ENCODE measurements at places on chromosomes 4 and X.
A peak's percentile ranks its signal among the peaks of the same experiment; 100 is the strongest.

- DNase-seq, result no peak
These were observed 92.2 kb downstream of the DCTD start for GRCh38 chr4:182825003-182825402.

GRCh38 chr4:121740796-121741409, 24.1 kb downstream of the SMIM43 start:
- no peak for DNase-seq

DNA sequence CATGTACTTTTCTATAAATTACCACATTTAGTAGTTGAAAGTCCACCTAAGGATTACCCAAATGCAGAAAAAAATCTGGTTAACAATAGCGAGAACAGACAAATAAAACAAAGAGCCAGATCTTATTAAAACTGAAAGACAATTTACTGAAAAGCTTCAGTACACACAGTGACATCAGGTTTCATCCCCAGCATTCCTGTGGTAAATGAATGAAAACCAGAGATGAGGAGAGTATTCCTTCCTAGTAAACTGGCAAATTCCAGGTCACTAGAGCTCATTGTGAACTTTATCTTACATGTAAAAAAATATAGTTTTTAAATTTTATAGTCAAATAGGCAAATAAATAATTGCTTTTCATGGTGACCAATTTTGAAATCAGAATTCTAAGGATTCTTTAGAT, 1290.5 kb downstream of the ADGRL3 start:
- no peak for DNase-seq

GRCh38 chrX:47179928-47180255, 13.7 kb upstream of the UBA1 start:
- DNase-seq, result no peak

DNA sequence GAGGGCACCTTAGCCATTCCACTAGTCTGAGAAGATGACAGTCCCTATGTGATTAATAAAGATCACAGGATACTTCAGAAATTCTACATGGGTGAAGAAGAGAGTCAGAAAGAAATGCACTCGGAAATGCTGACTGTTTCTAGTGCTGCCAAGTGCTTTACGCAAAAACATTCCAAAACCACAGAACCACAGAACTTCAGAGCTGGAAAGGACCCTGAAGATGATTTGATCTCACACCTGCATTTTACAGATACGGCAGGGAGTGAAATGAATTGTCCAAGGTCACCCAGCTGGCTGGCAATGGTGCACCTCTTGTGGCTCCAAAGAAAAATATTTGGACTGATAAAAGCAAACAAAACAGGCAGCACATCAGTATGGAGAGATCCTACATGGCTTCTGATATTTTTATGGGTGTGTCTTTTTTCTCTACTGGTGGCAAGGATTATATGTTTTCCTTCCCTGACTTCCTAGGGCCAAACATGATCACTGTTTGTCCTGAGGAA, 115.9 kb downstream of the MAML3 start:
- no peak for DNase-seq

DNA sequence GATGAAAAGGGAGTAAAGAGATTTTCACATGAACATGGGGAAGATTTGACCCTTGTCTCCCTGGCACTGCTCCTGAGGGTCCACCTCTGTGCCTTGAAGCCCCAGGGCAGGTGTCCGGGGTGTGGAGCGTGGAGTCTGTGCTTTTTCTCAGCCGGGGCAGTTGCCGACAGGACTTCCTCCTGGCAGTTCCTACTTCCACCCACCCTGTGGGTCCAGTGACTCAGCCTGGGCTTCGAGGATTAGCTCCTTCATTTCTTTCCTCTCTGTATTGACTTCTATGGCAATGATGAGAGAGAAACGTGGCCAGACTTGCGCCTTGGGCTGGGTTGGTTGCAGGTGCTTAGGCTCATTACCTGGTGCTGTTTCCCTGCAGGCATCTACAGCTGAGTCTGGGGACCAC, 35.9 kb upstream of the CLCN4 start:
- DNase-seq, result no peak

- no peak for DNase-seq
These were observed 74.3 kb downstream of the WFS1 start for GRCh38 chr4:6343939-6344408.

DNA sequence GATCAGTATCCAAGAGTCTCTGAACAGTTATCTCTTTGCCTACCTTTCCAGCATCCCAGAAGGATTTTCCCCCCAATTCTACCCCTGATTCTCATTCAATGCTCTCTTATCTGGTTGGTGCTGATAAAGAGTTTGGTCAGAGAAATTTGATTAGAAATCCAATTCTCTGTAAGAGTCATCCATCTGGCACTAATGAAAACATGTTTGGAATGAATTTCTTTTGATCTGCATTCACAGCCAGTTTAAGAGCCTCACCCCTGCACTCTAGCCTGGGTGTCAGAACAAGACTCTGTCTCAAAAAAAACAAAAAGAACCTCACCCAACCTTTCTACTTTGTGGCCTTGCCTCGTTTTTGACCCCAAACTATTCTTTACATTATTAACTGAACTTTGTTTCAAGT, 122.1 kb downstream of the MANBA start:
- no peak for DNase-seq

- no peak for DNase-seq
These were observed 495.9 kb upstream of the FSTL5 start for GRCh38 chr4:162659716-162660115.

DNA sequence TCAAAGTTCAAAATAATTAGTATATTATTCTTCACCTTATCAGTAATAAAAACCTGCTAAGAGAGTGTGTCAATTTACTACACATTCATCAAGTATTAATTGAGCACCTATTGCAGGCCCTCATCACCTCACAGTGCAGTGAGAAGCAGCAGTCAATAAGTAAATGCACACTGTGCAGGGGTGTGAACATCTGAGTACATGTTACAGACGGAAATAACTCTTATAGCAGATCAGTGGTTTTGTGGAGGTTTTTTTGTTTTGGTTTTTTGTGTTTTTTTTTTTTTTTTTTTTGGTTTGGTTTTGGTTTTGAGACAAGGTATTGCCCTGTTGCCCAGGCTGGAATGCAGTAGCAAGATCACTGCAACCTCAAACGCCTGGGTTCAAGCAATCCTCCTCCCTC, 20.3 kb downstream of the KLF3 start:
- DNase-seq, result no peak

DNA sequence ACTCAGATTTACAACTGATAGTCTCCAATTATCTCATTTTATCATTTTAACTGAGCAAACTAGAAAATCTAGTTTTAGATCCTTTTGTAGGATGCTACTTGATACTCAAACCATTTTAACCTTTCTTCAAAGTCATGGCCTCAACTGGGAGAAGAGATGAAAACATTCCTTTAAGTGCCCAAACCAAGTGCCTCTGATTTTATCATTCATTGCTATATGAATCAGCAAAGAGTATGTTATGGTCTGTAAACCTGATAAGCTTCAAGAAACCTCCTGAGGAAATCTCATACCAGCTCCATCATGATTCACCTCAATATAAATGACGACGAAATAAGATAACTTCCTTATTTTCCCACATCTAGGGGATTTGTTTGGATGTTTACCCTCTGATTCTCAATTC, 119.9 kb downstream of the FAM13A start:
- DNase-seq, result no peak

GRCh38 chr4:38641811-38642210, 22.2 kb upstream of the KLF3 start:
- DNase-seq, result no peak

DNA sequence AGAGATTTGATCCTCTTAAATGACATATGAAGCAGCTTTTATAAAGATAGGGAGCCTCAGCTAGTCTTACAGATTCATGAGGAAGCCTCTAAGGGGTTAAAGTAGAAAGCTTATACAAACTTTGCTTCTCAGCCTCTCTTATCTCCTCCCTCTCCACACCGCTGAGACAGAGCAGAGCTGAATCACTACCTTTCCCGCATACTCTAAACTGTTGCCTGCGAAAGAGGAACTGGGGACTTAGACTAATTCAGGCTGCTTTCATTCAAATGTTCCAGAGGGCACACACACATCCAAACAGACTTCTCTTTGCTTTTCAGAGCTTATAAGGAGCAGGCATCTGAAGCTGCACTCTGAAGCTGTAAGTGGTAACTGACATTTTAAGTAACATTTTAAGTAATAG, at the start of gene SERTM2:
TSS of gene SERTM2 (plus strand) at position 169 of the 400 bp plus-strand sequence. CDS start 7,213 bp downstream, outside the sequence.
- peak; percentile 2 for DNase-seq

GRCh38 chr4:182174979-182175378, 68.2 kb upstream of the TENM3 start:
- DNase-seq, result no peak

DNA sequence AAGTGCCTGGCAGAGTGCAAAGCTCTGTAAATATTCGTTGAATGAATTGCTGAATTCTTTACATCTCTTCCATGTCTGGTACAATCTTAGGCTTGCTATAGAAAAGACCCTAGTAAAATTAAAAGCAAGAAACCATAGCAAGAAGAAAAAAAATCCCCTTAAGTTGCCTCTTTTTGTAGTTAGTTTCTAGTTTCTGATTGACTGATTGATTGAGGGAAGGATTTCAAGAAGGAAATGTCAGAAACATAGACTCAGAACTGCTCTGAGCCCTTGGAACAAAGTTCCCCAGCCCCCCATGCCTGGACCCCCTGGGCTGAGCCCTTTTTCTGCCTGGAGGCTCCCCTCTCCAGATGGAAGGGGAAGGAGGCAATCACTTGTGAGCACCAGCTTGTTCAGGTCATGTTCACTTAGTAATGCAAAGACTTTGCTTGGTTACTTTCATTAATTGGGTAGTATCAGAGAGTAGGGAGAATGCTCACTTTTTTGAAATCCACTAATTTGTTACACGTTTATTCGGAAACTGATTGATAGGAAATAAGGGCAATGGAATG, 35.6 kb downstream of the DAPP1 start:
- DNase-seq, result no peak

- DNase-seq, result peak; percentile 49
These were observed 8.2 kb upstream of the ZRSR2 start for GRCh38 chrX:15781961-15782699.

DNA sequence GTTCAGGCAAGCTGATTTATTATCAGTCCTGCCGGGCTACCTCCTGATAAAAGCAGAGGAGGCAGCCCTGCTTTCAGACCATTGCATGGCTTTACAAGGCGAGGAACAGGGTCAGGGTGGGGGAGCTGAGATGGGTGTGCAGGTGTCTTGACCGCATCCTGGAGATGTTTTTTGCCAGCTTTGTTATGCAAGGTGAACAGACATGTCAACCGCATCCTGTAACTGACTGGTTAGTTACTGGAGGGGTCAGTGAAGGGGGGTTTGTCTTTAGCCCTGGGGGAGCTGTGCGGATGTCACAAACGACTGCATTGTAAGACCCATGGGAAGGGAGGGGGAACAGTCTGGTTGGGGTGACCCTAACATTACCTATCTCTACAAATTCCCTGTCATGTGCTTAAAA, 10.0 kb downstream of the ADAM29 start:
- peak; percentile 5 for DNase-seq

GRCh38 chr4:121185960-121186359, 21.8 kb upstream of the TNIP3 start:
- DNase-seq, result no peak

- DNase-seq, result no peak
These were observed 53.7 kb downstream of the COQ2 start for GRCh38 chr4:83230928-83231327.

DNA sequence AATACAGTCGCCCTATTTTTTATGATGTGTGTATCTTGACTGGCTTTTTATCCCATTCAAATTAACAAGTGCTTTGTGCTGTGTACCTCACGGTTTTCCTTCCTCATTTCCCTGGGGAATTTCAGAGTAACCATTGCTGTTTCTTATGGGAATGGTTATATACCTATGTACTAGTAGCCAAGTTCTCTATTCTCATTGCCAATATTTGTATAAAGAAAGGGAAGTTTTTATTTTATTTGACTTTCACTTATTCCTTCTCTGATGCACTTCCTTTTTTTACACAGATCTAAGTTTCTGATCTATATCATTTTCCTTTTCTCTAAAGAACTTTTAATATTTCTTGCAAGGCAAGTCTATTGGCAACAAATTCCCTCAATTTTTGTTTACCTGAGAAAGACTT, 181.3 kb downstream of the SOWAHB start:
- DNase-seq, result no peak

DNA sequence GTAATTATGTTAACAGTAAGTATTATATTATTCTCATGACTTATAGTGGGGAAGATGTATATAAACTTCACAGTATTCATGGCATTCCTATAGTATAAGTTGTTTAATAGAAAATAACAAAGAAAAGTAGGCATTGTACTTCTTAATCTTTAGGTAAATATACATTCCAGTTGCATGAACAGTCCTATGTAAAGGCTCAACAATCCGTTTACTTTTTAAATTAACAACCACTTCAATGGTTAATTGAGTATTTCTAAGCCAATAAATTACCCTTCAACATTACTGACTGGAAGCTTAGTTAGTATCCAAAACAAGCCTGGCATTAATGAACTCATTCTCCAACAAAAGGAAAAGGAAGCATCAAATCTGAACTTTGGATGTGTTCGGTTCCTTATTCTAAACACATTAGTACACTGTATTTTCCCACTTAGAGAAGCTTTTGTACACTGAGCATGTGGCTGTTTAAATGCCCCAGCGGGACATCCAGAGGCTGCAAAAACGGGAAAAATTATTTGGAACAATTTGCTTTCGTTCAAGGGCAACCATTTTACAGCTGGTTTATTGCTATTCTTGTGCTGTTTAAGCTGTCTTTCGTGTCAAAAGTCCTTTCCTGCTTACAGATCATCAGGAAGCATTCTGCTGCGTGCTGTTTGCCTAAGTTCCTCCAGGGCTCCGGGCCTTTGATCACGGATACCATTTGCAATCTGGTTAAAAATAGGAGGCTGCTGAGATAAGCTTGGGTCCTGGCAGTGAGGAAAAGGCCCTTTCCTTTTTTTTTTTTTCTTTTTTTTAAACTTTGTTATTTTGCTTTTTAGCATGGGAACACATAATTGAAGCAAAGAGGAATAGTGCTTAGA, 460.3 kb downstream of the SPRY1 start:
- DNase-seq, result no peak

GRCh38 chrX:104670051-104670450, 104.1 kb downstream of the IL1RAPL2 start:
- DNase-seq, result no peak

GRCh38 chr4:37595875-37596680, 90.1 kb downstream of the RELL1 start:
- DNase-seq, result no peak

GRCh38 chrX:13694359-13694758, 5.4 kb downstream of the RAB9A start:
- DNase-seq, result no peak

- DNase-seq, result no peak
These were observed 125.1 kb downstream of the PALLD start for GRCh38 chr4:168621806-168622589.

DNA sequence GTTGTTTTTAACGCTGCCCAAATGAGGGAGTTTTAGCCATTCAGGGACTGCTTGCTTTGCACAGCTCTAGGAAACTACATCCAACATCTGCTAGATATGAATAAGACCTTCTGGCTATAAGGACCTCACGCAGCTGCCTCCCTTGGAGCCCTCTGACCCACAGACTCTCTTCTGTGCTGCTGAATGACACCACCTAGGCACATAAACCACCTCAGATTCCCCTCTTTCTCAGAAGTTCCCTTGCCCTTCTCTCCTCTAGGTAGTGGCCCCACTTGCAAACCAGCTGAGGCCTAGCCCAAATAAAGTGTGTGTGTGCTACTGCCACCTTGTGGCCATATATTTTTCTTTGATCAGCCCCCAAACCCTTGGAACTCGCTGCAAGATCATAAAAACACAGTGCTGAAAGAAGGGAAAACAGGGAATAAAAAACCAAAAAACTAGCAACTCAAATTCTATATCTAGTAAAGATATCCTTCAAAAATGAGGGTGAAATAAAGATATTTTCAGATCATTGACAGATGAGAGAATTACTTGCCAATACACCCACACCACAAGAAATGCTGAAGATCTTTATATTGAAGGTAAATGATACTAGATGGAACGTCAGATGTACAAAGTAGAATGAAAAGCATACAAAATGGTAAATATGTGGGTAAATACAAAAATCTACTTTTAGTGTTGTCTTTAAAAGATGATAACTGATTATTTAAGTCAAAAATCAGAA, 265.9 kb downstream of the ADAMTS3 start:
- peak; percentile 51 for DNase-seq

Data from CD4-positive, alpha-beta T cell treated with Interferon alpha-2 for 1 hour (primary cell).